ENCODE measurements at places on chromosomes 16 and 17.

GRCh38 chr17:36807496-36808179 is 129.6 kb upstream of the LHX1 start:
- DNase-seq = no peak

DNA sequence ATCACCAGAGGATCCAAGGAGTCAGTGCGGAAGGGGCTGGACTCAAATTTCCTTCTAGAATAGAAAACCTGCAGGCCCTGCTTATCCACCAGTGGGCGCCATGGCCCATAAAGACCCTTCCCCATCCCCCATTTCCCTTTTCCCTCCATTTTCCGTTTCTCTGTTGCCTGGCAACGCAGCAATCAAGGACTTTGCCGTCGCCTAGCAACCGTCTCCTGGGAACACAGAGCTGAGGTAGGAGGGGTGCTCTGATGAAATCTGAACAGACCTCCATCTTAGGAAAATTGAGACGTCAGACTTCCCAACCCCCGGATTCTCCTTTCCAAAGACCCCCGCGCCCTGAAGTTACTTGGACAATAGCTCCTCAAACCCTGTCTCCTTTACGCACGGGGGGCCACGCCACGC is 5.7 kb downstream of the DLG4 start:
- peak; percentile 68 for DNase-seq

- DNase-seq = peak; percentile 32
These were observed 431.3 kb downstream of the MAF start for GRCh38 chr16:79169239-79169638.

DNA sequence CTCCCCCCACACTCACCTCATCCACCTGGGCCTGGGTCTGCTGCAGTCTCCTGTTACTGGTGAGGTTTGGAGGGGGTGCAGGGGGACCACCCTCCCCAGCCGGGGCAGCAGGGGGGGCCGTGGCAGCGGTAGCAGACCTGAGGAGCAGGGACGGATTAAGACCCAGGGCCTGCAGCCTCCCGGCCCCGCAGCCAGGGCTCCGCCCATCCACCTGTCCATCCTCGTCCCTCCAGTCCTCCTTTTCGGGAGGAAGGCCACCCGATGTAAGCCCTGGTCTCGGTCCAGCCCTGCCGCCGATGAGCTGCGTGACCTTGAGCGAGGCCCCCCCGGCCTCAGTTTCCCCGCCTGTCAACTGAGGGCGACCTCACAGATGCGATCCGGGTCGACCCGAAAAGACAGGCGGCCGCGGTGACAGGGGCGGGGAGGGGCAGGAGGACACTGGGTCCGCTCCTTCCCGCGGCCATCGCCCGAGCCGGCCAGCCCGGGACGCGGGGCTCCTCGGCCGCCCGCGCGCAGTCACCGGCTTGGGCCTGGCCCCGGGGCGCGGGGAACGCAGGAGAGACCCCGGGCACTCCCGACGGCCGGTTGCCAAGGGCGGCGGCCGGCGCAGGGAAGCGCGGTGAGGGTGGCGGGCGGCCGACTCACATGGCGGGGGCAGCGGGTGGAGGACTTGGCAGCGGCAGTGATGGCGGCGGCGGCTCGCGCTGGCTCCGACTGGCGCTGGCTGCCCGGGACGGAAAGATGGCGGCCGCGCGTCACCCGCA is at the start of gene VAMP2:
VAMP2 (minus strand) TSS at position 716 of the 764 bp plus-strand sequence; CDS start at position 647, 69 bp downstream.
- DNase-seq = peak; percentile 85

GRCh38 chr17:1690544-1691221 is 6.0 kb upstream of the PRPF8 start:
- no peak for DNase-seq
